ENCODE measurements at places on chromosomes 4 and X.

DNA sequence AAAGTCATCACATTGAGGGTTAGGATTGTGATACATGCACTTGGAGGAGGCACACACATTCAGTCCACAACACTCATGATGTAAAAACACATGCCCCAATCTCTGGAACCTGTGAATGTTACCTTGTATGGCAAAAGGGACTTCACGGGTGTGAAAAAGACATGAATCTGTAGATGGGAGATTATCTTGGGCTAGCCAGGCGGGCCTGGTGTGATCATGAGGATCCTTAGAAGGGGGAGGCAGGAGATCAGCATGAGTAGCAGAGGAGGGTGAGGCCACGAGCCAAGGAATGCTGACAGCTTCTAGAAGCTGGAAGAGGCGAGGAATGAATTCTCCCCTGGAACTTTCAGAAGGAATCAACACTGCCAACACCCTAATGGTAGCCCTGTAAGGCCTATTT, 77.5 kb upstream of the ENPP6 start:
- no peak for DNase-seq

- DNase-seq: no peak
These were observed 241.7 kb upstream of the BMP3 start for GRCh38 chr4:80788798-80789197.

DNA sequence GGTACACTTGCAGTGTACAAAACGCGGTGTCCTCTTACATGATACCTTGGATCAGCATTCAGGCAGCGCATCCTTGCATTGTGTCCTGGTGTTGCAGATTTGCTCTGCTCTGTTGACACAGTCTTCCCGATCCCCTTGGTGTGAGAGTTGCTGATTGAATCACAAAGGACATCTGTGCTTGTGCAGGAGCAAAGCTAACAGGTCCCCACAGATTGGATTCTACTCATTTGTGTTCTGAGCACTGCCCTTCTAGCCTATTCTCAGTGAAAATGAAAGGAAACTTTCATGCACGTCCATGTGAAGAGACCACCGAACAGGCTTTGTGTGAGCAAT, 171.4 kb downstream of the FRMPD4 start:
- DNase-seq: no peak

GRCh38 chr4:3679851-3680311, 86.3 kb upstream of the ADRA2C start:
- DNase-seq: no peak

DNA sequence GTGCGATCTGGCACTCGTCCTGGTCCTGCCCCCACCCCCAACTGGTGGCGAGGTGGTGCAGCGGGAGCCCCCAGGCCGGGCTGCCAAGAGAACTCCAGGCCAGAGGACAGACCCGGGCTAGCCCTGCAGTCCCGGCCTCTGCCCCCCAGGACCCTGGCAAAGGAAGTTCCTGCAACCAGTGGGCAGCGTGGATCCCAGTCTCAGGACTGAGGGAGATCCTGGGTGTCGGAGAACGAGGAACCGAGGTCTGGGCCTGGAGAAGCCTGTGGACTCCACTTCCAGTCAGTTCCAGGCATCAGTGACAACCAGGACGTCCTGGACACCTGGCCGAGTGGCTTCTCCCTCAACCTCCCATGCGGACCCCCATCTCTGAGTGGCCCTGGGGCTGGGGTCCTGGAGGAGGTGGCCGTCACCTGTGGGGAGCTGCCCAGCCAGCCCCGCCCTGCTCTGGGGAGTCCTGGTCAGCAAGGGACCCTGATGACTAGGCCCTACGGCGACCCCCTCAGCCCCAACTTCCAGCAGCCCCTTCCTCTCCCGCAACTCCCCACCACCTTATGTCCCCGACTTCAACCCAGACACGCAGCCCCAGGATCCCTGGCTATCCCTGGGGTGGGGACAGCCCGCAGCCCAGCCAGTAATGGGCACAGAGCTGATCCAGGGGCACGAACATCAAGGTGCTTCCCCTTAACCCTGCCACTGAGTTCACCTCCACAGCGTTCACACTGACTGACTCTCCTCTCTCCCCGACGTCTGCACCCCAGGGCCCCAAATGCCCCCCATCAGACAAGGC, 53.7 kb upstream of the NKX1-1 start:
- DNase-seq: peak; percentile 6

DNA sequence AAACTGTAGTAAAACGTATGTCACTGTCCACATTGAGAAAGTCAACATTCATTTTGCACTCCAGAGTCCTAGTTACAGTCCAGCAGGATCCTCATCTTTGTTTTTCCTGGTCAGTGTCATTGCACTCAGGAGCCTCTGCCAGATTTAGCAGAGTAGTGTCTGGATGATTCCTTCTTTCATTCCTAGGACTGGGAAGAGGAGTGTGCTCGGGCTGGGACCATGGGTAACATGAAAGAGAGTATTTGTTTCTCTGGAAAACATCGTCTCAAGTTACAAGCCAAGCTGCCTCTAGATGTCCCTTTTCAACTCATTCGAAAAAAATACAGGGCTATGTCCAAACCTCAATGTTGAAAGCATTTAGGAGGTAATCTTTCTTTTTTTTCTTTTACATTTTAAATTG, 69.9 kb upstream of the TNIP3 start:
- DNase-seq: no peak

DNA sequence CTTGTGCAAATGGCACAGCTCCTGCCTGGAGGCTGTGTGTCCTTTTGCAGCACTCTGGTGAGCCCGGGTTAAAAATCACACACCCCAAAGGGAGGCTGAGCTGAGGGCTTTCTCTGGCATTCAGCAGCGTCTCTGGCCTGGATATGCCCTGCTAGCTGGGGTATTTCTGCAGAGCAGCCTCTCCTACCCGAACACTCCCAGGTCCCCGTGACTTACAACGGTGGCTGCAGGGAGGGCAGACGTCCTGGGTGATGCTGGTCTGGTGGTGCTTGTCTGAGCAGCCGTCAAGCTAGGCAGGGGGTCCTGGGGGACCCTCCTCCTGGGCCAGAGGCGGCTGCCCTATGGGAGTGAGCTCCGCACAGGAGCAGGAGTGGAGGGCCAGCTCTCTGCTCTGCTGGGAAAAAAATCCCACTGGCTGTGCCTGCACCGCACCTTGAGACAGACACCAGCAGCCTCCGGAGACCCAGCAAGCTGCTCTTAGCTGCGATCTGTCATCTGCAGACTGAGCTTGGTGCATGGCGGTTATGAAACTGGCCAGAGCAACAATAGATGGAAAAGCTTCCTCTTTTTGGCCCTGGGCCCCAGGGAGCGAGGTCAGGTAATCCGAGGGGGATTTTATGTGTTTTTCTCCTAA, 41.3 kb upstream of the ASMTL start:
- no peak for DNase-seq

DNA sequence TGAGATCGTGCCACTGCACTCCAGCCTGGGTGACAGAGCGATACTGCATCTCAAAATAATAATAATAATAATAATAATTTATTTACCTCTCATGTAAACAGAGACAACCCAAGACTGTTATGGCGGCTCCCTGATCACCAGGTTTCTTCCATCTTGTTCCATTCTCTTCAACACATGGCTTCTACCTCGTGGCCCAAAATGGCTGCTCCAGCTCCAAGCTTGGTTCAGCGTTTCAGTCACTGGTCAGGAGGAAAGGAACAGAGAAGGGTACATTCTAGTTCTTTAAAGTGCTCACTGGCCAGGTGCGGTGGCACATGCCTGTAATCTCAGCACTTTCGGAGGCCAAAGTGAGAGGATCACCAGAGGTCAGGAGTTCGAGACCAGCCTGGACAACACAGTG, 24.9 kb upstream of the CHRNA9 start:
- DNase-seq: no peak

GRCh38 chr4:16827794-16828724, 70.4 kb downstream of the LDB2 start:
- DNase-seq: no peak

- no peak for DNase-seq
These were observed 443.9 kb downstream of the GPAT3 start for GRCh38 chr4:83979773-83980172.

GRCh38 chr4:86015412-86016350, 344.2 kb downstream of the MAPK10 start:
- DNase-seq: no peak

- DNase-seq: no peak
These were observed 71.0 kb downstream of the STARD8 start for GRCh38 chrX:68718443-68718820.

GRCh38 chr4:11312389-11312788, 116.3 kb downstream of the HS3ST1 start:
- DNase-seq: no peak

DNA sequence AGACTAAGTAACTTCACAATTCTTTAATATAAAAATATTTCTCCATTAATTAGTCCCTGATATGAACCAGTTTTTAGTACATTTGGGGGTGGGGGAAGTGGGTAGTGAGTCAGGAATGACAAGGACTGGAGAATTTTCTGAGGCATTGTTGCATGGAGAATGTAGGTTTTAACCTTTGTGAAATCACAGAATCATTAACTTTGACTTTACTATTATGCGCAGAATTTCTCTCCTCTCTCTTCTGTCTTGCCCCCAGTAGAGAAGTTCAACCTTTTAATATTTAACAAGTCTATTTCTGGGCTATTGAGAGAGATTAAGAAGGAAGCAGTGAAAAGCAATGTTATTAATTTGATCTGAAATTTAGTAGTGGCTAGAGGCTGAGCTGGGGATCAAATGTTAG, 597.0 kb downstream of the PCDH18 start:
- DNase-seq: no peak

GRCh38 chr4:72571337-72571736, 2.3 kb upstream of the ADAMTS3 start:
- DNase-seq: no peak

- no peak for DNase-seq
These were observed 111.9 kb downstream of the SLC10A6 start for GRCh38 chr4:86737244-86737643.

- no peak for DNase-seq
These were observed 192.8 kb downstream of the CCNG2 start for GRCh38 chr4:77349796-77350195.

GRCh38 chr4:152015597-152016302, 254.9 kb upstream of the GATB start:
- DNase-seq: no peak

DNA sequence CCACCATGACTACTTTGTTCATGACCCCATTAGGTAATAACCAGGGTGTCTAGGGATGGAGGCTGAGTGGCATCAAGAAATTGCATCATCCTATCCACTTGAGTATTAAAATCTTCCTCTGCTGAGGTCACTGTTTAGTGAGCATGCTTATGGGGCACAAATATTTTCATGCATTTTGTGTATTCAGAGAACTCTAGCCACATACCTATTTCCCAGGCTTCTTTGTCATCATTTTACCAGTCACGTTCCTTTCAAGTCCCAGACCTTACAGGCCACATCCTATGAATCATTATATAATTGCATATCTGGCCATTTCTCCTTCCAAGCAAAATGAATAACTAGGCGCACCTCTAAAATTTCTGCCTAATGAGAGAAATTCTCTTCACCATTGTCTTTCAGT, 1882.9 kb upstream of the AGA start:
- DNase-seq: no peak

DNA sequence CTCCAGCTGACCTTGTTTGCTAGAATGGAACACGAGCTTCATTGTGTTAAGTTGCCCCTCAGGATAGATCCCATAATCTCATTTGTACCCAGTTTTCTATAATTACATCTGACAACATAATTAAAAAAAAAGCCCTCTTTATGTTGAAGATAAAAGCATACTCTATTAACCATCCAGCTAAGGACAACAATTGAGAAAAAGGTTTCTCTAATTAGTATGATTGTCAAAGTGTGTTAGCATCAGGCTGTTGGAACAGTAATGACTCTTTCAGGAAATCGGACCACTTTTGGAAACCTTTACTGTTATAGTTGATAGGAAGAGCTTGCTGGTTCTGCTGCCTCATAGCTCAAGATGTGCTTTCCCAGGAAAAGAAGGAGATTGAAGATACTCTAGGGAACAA, 172.6 kb downstream of the FHIP1A start:
- no peak for DNase-seq

DNA sequence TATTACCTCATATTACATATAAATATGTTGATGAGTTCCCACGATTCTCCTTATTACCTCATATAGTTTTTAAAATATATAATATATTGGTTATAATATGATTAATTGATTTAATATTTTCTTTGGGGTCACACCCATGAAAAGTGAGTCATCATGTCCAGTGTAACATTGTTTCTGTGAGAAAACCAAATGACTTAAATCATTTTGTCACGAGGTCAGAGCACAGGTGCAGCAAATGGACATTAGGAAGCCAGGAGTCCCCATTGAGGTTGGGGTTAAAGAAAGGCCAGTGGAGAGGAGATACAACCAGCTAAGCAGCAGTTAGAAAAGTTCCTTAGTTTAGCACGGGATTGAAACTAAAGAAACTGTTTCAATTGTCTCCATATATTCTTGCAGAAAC, 133.9 kb upstream of the RAPGEF2 start:
- no peak for DNase-seq

- DNase-seq: no peak
These were observed 103.6 kb upstream of the ADGRG2 start for GRCh38 chrX:19225909-19226308.

GRCh38 chr4:60683357-60683756, 516.8 kb upstream of the ADGRL3 start:
- no peak for DNase-seq

DNA sequence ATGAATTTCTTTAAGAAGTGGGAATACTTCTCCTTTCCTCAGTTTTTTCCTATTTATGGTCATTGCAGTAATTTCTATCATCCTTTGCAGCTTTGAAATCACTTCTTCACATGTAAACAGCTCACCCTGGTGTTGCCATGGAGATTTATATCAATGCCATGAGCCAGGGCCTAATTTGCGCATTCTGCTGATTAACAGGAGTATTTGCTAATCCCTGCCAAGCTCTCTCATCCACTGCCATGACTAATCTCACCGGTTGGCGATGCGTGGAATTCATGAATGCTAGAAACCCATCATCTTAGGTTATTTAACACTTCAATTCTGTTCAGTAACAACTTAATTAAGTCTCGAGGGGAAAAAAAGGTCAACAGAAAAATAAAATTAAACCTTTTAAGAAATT, 11.8 kb upstream of the FGF13 start:
- no peak for DNase-seq

GRCh38 chr4:8736090-8736825, 135.4 kb downstream of the HMX1 start:
- no peak for DNase-seq

DNA sequence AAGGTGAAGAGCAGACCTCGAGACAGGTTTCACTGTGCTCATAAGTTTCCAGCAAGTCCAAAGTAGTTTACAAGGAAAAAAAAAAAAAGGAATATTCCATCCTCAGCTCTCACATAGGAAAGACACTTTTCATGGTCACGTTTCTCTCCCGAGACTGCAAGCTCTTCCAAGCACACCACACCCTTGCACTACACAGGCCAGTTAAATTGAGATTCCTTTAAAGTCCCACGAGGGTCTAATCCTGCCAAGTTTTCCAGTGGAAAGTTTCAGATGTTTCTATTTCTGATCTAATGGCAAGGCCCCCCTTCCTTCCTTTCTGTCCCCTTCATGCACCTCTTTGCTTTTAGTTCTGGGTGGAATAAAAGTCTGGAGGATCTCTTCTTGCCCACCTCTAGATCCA, 67.9 kb upstream of the PCDH19 start:
- DNase-seq: no peak

DNA sequence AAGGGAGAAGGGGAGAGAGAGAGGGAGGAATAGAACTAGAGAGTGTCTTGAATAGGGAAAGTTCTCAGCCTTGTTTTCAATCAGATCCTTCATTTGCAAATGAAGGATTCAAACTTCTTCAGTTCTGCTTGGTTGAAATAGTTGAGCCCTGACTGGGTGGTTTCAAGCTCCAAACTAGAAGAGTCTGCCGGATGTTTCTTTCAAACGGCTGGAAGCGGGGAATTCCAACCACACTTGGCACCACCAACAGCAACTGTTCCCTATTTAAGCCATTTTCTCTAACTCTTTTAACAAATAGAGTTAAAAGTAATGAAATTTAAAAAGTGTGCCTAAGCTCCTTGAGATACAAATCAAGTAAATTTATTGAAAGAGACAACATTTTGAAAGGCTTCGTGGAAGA, 67.5 kb upstream of the DDX60 start:
- DNase-seq: no peak

Data from activated naive CD4-positive, alpha-beta T cell treated with anti-CD3 and anti-CD28 coated beads, Interleukin-2, amount 50 U/mL, for 16 hours (primary cell).